HT1080 (cell line): ENCODE measurements at places on chromosomes 3 and 15.

- no peak for DNase-seq
Observed at GRCh38 chr3:43632986-43633385, 11.2 kb upstream of the ANO10 start.

DNA sequence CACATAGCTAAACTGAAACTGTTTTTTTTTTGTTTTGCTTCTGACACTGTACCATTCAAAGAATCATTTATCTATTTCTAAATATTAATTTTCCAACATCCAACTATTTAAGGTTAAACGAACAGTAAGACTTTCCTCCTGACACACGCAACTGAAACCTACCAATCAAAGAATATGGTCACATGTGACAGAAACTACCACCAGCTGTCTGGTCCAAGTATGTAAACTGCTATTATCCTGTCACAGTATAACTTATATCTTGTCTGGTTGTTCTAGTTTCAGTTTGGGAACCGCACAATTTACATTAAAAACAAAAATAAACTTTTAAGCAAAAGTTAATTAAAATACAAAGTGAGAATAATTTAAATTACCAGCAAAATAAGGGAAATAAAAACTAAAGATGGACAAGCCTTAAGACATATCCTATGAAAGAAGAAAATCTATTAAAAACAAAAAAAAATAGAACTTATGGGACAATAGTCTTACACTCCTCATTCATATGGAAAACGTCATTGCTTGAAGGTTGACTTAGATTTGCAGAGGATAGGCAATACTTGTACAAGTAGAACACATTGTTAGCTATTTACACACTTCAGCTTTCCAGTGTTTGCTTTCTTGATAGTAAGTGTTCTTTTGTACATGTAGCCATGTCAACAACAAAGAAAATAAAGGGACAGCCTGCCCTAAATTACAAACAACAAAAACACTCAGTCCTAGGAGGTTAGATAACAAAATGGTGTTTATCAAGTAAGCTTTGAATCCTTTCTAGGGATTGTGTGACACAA is 26.8 kb upstream of the CHRM5 start:
- DNase-seq = no peak

- DNase-seq = peak; percentile 75
Observed at GRCh38 chr15:99059010-99059981, 45.6 kb upstream of the SYNM start.

DNA sequence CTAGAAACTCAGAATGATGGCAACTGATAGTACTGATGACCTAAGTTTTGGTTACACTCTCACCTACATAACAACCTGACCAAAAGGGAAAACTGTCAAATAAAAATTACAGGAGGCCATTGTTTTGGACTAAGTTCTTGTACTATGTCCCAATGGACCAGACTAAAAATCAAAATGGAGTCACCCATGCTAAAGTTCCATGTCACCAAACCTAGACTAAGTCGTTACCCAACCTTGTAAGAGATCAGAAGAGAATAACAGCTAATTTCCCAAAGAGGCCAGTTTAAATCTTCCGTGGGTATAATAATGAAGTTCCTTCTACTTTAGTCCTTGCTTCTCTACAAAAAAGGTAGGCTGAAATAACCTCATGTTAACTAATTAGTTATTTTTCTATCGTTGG is 12.3 kb downstream of the THOC7 start:
- DNase-seq = no peak

DNA sequence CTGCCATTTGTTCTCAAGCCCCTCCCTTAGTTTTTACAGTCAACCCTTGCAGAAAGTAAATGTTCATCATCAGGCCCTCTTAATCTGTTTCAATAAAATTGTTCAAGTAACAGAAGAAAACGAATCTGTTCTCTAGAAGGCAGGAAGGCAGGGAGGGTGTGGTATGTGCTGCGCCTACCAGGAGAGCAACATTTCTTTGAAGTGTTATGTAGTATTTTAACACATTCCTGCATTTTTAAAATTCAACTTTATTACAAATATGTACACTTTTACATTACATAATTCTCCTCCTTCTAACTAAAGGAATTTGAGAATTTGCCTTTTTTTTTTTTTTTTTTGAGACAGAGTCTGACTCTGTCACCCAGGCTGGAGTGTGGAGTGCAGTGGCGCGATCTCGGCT is 657.8 kb downstream of the MCTP2 start:
- DNase-seq = no peak

DNA sequence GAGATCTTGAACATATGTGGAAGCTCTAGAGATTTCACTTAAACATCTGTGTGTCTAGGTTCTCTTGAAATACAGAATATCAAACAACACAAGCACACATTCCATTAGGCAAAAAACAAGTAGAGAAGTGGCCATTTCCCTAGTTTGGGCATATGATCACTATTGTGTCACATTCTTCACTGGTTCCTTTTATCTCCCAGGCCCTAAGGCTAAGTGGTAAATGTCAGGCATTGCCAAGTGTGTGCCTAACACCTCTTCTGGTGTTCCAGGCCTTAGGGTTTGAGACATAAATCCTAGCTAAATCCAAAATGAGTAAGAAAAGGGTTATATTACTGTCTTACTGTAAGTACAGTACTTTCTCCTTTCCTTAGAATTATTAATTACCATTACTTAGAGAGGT is 880.1 kb downstream of the PDCD6IP start:
- DNase-seq = no peak

DNA sequence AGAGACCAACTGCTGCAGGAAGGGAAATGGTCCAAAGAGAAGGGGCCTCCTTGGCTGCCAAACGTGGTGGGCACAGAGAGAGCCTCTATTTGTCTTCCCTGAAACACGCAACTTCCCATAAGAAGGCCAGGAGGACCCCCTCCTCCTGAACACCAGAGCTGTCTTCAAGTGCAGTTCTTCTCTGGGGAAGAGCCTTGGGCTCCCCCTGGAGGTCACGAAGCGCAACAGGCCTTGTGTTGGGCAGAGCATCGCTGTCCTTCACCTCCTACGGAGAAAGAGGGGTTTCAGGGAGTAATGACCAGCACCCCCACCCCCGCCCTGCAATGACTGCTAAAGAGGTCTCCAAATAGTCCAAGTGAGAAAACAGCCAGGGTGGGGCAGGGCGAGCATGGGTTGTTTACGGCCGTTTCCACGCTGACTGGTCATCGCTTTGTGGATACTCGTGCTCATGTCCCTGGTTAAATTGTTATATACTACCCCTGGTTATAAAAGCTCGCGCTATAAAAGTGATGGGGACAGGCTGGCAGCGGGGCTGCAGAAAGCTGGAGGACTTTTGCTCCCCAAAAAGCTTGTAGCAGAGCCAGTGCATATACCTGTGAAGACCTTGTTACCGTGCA is 397.5 kb upstream of the ATP10A start:
- DNase-seq = peak; percentile 23

DNA sequence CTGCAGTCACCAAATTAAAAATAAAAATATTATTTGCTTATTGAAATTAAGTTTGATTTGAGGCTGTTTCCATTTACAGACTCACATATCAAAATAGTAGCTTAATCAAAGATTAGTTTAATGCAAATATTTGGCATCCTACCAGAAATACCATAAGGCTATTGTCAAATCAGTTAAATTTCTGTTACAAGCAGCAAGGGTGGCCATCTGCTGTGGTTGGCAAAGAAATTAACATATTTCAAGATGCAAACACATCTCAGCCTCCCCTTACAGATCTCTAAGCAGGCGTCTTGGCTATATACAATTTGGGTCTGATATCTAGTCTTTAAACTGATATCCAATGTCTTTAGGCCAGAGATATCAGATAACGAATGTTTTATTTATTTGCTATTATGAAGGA is 83.2 kb upstream of the NEDD4 start:
- no peak for DNase-seq

GRCh38 chr3:141642215-141642614 is 95.9 kb upstream of the RNF7 start:
- DNase-seq = no peak

- peak; percentile 78 for DNase-seq
Observed at GRCh38 chr15:86863226-86863915, 783.7 kb downstream of the AGBL1 start.

GRCh38 chr3:118110211-118110610 is 924.4 kb downstream of the IGSF11 start:
- DNase-seq = peak; percentile 58

- peak; percentile 52 for DNase-seq
Observed at GRCh38 chr3:28973609-28974008, 307.3 kb upstream of the RBMS3 start.

DNA sequence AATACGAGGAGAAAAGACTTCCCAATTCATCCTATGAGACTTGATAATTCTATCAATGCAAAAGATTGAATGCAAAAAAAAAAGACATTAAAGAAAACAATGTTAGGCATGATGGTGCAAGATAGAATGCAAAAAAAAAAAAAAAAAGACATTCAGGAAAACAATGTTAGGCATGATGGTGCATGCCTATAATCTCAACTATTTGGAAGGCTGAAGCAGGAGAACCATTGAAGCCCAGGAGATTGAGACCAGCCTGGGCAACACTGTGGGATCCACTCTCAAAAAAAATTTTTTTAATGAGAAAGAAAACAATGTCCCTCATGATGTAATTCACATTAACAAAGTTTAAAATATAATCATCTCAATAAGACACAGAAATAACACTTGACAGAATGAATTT is 75.9 kb downstream of the MYO9A start:
- DNase-seq = no peak

DNA sequence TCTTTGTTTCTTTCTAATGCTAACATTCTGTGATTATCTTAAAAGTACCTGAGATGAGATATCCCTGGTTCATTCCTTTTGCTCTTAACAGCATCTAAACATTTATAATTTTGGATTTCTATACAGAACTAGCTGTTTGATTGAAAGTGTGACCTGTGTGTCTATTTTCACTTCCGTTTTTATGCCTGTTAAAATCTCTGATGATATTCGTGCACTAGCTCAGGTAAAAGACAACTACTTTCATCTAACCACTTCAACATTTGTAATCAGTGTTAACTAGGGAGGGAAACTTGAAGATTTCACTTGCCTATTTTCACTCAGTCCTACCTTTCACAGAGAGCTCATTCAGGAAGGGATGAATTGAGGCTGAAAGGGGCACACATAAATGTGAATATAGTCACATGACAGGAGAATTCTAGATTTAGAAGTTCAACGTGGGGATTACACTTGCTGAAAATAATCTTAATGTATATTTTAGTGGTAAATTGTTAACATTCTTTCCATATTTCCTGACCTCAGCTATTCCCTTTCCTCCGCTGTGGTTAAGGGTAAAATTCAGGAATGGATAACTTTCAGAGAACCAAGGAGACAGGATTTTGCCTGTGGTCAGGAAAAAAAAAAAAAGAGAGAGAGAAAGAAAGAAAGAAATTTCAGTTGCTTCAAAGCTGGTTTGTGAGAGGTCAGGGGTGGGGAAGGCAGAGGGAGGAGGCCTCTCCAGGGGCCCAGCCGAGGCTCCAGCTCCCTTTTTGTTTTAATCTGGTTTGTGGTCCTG is 159.8 kb upstream of the TSC22D2 start:
- DNase-seq = peak; percentile 97

DNA sequence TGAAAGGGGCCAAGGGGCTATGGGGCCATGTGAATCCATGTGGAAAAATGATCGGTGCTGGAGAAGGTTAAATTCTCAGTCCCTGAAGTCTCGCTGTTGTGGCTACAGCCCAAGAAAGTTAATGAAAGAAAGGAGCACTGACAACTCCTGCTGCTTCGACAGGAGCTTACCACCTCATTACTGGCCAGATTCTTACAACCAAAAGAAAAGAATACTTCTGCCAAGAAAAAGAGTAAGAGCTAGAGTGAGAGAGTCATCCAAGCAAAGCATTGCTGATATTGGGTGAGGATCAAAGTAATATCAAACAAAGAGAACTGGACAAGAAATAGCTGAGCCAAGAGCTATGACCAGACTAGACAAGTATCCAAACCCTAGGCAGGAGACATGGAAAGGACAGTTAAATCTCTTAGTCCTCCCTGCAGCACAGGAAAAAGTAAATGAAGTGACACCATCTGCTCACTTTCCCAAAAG is 348.4 kb upstream of the PLSCR5 start:
- DNase-seq = no peak

DNA sequence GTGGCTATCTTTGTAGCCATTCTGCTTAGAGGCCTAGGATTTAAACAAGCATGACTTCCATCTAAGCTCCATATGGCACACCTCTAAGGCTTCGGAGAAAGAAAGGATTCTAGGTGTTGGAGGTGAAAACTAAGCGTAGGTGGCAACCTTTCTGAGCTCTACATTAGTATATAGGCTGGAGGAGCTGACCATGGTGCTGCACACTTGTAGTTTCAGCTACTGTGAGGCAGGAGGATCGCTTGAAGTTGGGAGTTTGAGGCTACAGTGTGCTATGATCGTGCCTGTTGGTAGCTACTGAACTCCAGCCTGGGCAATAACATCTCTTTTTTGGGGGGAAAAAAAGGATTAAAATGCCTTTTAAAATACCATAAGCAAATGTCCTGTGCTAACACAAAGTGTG is 7.4 kb downstream of the EAF1 start:
- DNase-seq = no peak
